ENCODE measurements at places on chromosomes 3 and 15.

- peak; percentile 43 for DNase-seq
These were observed 239.3 kb downstream of the CPNE4 start for GRCh38 chr3:131795390-131796090.

GRCh38 chr3:53776494-53777101 lies 69.6 kb downstream of the CHDH start:
- no peak for DNase-seq

DNA sequence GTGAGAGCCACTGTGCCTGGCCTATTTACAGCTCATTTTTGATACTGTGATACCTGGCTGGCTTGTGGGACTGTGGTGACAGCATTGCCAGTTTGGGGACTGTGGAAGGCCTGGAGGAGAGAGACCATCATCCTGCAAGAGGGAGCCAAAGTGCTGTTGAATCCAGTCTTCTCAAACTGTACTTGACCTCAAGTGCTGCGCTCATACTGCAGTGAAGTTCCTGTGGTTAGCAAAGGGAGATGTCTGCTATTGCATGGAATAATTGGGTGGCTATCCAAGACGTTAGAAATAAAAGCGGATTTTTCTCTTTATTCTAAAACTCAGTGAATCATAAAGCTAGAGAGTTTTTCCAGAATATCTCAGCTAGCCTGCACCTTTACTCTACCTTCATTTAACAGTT lies 83.4 kb downstream of the CCK start:
- no peak for DNase-seq

DNA sequence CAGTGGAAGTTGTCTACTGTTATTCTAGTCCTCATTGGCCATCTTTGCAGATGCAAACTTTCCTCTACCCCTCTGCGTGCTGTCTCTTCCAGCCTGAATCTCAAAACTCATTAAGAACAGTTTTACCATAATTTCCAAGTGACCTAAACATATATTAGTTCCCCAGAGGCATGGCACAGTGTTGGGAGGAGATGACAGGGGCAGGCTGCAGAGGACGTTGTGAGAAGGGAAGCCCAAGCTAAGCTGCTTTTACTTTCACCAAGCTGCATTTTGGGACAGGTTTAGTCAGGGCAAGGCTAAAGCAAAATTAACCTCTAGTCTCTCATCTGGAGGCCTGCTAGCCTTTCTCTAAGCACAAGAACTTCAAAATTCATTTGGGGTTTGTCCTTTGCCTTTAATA lies 318.6 kb upstream of the SATB1 start:
- no peak for DNase-seq

GRCh38 chr3:120681506-120682038 lies 467 bp downstream of the HGD start:
- no peak for DNase-seq

DNA sequence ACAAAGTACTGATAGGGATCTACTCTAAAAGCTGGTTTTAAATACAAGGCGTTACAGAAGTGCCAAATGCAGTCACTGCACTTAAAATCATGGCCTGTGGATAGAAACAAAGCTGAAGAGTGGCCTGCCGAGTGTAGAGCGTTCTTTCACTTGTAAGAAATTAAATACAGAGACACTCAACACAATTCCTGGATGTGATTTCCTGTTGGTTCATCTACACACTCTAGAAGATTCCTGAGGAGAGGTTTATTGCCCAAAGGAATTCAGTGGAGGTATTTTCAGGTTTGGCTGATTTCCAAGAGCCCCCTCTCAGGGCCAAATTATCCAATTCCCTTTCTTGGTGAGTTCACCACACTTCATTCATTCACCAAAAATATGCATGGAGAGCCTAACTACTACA lies 200.3 kb upstream of the IL12A start:
- no peak for DNase-seq

- no peak for DNase-seq
These were observed 44.3 kb upstream of the GCNT3 start for GRCh38 chr15:59567324-59567723.

DNA sequence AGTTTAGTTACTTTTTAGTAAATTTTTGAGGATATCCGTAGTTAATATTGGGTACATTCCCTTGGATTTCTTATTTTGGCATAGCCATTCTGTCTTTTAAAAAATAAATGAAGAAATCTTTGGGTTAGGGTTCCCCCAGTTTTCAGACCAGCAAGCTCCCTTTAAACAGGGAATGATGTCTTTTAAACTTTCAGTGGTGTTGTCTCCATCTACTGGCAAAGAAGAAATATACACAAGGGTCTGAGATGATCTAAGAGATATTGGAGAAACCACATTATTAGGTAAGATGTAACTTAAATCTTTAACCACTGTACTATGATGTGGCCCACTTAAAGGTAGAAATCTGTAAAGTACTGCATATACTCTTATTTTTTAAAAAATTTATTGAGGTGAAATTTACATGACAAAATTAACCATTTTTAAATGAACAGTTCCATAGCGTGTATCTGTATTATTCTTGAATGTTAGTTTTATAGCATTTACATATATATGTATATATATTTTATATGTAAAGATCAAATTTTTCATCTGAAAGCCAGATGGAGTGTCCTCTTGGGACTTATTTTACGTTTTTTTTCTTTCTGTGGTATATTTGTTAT lies 35.1 kb upstream of the EIF3J start:
- no peak for DNase-seq

DNA sequence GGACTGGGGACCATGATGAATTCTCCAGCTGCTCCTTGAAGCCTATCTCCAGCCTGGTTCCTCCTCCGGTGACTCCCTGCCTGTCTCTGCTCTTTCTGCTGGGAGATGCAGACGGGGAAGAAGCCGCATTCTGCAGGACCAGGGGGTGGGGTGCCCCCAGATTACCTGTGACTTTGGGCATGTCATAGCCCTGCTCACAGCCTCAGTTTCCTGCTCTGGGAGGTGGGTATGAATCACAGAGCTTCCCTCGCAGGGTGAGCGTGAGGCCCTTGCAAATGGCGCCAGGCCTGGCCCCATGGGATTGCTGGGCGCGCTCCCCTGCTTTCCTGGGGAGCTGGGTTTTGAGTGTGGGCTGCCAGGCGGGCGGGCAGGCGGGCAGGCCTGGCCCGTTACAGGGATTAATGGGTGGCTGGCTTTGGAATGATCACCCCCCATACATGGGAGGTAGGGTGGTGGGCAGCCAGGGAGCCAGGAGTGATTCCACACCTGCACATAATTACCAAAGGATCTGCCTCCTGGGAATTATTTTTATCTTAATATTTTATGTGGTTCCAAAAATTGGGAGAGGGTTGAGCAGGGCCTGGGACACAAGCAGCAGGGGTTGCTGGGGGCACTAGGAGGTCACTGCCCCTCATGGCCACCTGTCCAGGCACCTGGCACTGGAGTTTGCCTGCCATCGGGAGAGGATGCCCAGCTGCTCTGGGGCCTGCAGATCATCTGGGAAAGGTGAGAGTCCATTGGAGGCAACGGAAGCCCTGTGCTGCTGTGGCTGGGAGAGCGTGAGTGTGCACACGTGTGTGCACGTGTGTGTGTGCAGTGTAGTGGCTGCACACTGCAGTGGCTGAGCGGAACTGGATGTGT lies 106.8 kb downstream of the WNT7A start:
- no peak for DNase-seq

GRCh38 chr3:23479026-23479425 lies 275.9 kb downstream of the UBE2E2 start:
- DNase-seq = no peak

- DNase-seq = no peak
These were observed 5.8 kb upstream of the DUT start for GRCh38 chr15:48325400-48325799.

All from NCI-H1105 (cell line).